ENCODE measurements at places on chromosomes 1 and 21. TPM values are rescaled to one million over a fixed set of nuclear protein-coding genes. Genes with fewer than 3 reads are reported as not detected.

GRCh38 chr1:26570287-26570686, 40.7 kb downstream of the RPS6KA1 start:
- no peak for DNase-seq

DNA sequence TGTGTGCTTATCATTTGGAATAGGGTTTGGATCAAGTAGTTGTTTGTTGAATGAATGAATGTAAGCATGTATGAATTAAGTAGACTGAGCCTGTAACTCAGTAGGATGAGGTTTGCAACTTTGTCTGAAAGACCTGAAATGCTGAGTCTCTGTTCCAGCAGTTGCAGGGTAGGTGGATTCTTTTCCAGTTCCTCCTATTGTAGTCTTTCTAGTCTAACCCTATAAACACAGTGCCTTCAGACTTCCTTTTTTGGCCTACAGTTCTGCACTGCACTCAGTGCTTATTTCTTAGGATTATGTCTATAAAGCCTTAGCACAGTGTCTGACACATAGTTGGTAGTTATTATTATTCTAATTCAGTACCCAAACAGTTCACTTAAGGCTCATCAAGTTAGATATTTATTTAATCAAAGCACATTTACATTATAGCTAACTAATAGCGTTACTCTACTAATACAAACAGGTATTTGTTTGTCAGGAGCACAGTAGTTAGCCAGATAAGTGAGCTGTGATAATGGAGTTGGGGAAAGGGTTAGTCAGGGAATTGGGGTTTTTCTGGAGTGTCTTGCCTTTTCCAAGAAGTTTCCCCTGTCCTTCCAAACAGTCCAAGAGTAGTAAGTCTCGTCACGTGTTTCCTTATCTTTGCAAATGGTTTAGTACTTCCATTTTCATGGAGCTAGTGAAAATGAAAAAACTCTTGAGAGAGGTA, 45.0 kb downstream of the ABCD3 start:
- no peak for DNase-seq

DNA sequence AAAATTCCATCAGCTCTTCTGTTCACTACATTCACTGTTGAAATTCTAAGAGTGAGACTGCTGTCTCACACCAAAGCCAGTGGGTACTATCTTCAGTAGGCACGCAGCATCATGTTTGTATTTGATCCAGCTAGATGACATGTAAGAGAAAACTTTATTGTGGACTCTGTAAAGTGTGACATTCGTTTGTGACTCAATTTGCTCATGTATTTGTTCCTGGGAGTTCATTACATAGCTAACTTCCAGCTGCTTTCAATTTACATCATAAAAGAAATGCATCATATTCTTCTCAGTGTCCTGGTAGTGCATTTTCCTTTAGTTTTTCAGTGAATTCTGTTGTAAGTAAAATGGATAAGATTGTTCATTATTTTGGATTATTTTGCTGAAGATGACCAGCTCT, 31.4 kb downstream of the CTH start:
- no peak for DNase-seq

DNA sequence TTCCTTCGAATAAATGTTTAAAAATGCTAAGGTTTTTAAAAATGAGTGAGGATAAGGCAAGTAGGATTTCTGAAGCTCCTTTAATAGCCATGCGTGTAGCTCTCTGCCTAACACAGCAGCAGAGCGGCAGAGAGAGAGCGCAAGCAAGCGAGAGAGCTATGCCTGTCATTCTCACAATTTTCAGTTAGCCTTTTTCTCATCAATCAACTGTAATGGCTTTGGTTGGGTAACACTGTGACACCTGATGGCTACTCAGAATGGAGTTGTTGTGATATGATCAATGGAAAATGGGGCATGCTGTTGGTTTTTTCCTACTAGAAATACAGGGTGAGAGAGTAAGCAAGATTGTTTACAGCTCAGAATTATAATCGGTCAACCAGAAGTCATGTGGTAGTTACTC, 198.4 kb downstream of the RPS6KC1 start:
- no peak for DNase-seq

DNA sequence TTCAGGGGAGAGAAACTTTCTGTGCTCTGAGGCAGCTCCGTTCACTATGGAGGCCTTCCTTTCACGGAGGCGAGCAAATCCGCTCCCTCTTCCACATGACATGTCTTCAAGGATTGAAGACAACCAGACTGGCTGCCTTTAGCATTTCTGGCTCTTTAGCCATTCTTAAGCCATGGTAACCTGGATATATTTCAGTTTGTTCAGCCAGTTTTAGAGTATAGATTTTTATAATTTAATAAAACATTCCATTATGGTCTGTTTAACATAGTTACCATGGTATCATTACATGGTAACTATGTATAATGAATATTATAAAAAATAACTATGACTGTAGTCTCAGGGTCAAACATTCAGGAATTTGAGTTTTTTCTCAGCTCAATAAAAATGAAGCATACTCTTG, 54.2 kb upstream of the NFIA start:
- DNase-seq = no peak

DNA sequence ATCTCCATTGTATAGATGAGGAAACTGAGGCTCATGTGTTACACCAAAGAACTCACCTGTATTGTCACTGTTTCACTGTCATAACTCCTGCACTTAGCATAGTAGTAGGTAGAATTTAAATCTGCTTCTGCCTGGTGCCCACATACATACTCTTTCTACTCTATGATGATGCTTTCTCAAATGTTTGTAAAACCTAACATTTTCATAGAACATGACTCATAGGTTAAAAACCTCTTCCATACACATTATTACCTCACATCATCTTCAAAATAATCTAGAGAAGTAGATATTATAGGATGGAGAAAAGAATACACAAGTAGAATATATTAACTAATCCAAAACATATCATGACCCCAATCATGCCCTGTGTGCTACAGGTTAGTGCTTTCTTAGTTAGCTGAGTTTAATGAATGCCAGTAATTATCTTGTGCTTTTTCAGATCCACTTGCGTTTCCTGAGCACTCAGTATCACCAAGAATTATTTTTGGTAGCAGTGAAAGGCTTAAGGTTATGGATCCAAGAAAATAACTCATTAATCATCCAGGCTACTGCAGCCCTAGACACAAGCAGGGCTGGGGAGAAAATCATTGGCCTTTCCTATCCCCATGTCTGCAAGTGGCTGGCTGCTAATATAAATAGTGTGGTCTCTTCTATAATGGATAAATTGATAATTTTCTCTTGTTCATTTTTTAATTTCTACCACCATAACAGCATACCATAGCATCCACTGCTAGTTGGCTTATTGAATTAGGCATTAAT, 156.9 kb downstream of the LRRC40 start:
- DNase-seq = no peak

DNA sequence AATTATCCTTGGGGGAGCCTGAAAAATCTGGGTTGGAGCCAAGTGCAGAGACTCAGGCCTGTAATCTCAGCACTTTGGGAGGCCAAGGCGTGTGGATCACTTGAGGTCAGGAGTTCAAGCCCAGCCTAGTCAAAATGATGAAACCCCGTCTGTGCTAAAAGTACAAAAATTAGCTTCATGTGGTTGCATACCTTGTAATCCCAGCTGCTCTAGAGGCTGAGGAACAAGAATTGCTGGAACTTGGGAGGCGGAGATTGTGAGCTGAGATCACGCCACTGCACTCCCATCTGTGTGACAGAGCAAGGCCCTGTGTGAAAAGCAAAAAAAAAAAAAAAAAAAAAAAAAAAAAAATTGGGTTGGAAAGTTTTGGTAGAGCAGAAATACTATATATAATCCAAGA, 1563.6 kb upstream of the PRMT6 start:
- no peak for DNase-seq

DNA sequence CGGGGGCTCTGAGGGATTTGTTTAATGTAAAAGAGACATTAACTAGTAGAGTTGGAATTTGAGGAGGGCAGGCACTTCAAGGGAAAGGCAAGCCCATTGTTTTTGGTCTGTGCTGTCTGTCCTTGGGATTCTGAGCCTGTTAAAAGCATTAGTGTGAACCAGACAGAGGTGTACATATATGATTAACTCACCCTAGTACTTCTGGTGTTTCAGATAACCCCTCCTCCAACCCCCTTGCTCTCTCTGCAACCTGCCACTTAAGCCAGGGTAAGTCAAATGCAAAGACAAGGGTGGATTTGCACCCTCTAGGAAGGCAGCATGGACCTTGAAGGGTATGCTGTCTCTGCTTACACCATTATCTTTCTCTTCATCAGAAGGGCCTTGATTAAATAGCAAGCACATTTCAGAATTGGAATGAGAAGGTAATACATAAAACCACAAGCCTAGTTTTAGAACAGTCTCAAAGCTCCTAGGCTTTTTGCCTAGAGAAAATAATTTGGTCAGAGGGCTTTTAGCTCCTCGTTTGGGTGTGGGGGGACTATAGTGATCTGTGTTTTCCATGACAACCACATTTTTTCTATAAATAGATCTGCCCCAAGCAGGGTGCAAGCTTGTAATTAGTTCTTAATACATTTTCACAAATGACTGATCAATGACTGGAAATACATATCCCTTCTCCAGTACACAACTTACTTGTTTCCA, 120.7 kb upstream of the SGIP1 start:
- no peak for DNase-seq

GRCh38 chr21:35138665-35139381, 89.7 kb upstream of the RUNX1 start:
- DNase-seq = no peak

DNA sequence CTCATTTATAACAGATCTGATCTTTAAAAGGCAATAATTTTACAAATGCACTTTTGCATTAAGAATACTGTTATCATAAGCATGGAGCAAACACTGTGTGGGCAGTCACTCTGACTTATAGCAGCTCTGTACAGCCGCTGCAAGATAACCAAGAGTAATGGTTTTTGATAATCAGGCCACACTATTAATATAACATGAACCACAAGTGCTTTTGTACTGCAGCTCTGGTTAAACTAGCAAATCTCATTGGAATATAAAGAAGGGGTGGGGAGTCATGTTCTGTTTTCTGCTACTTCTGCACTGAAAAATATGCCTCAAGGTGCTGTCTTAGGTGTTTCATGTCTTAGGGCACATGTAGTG, 357.4 kb downstream of the LMO4 start:
- DNase-seq = no peak

DNA sequence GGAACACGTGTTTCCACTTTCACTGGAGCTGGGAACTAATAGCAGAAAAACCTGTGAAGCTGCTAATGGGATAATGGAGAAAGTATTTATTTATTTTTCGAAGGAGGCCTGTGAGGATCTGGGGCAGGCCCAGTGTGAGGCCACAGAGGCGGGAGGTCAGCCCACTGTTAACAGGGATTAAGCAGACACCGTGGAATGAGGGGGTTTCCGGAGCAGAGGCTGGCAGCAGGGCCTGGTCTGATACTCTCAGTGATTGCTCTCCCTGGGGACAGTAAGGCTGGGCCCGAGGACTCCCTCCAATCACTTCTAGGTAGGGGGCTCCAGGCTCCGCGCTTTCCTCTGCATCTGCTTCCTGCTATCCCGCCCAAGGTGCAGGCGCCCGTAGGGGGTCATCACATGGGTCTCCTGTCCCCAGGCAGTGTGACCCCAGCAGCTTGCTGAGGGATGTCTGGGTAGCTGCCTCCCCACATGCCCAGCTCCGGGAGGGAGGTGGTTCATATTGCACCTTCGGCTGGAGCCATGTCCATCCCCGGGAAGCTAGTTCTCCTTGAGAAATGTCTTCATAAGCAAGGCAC, 28.8 kb upstream of the CDCA8 start:
- DNase-seq = no peak

- DNase-seq = no peak
Observed at GRCh38 chr1:59554011-59554663, 257.2 kb downstream of the FGGY start.

- no peak for DNase-seq
Observed at GRCh38 chr1:32991819-32992488, 27.3 kb upstream of the RNF19B start.

DNA sequence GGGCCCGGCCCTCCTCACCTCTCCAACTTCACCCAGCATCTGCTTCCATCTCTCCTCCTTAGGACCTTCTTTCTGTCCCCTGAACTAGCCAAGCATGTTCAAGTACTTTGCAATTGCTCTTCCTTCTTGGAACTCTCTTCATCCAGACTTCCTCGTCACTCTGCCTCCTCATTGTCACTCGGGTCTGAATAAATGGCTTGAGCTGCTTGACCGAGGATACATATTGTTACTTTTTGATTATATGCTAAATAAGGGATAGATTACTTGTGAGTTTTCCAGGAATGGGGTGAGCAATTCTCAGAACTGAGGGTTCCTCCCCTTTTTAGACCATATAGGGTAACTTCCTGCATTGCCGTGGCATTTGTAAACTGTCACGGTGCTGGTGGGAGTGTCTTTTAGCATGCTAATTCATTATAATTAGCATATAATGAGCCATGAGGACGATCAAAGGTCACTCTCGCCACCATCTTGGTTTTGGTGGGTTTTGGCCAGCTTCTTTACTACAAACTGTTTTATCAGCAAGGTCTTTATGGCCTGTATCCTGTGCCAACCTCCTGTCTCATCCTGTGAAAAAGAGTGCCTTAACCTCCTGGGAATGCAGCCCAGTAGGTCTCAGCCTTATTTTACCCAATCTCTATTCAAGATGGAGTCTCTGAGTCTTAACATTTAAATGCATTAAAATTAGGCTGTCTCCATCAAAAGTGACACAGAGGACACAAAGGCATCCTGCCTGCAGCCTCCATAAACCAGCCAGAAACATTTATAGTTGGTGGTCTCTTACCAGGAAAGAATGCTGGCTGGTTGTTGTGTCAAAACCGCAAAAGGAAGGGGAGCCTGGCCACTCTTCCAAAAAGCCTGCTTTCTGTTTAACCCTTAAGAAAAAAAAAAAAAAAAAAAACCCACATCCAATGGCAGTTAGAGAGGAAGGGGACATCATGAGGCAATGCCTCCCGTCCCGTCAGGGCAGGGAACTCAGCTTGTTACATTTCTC, 179.3 kb downstream of the KAZN start:
- DNase-seq = no peak

DNA sequence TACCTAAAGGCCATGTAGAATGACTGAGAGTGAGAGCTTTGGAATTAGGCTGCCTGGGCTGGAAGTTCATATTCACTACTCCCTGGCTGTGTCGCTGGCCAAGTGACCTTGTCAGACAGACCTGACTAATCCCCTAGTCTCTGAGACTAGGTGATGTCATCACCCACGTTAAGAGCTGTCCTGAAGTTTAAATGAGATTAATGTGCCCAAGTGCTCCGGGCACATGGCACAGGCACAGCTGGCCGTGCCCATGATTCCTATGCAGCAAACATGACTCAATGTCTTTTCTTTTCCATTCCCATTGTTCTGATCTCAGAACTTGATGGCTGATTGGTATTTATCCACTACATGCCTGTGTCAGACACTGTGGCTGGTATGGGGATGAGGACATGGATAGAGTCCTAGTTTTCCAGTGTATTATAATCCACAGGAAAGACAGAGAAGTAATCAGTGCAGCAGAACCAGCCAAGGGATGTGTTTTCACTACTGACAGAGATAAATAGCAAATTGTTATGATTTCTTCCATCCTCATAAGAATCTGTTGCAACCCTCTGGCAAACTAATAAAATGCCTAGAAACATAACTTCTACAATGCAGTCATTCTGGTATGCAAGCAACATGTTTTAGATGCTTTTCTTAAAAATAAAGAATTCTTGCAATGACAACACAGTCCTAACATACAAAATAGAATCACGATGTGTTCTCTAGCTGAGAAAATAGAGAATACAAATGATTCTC, 180.9 kb downstream of the PCP4 start:
- DNase-seq = no peak

The PRAMEF20 gene
- not detected for polyA plus RNA-seq

The HMCN1 gene
- polyA plus RNA-seq = 47.9 TPM

The MED8 gene
- 40.9 TPM for polyA plus RNA-seq

The NPHS2 gene
- 5.0 TPM for polyA plus RNA-seq

The OR10J1 gene
- 0.08 TPM for polyA plus RNA-seq

The GJC2 gene
- polyA plus RNA-seq = 0.87 TPM

The ARHGAP30 gene
- polyA plus RNA-seq = 3.8 TPM

The TLR5 gene
- 3.1 TPM for polyA plus RNA-seq

The LRRC39 gene
- 2.4 TPM for polyA plus RNA-seq

The LCK gene
- polyA plus RNA-seq = 3.9 TPM

The IVNS1ABP gene
- polyA plus RNA-seq = 397 TPM
